HepG2 (cell line): ENCODE measurements at places on chromosomes 3 and 15.
A peak's percentile ranks its signal among the peaks of the same experiment; 100 is the strongest.

DNA sequence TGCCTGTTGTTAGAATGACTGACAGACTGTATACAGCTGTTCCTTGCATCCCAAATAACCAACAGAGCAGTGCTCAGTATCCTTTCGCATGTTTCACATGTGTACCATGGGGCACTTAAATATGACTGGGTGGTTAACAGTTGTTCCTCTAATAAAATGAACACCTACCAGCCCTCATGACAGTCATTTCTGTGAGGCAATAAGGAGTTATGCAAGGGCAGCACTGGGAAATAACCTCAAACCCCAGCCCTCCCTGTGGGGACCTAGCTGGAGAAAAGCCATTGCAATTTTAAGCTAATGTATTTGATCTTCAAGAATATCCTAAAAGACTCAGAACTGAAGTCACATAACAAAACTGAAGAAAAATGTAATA lies 7.3 kb downstream of the RFT1 start:
- no peak for DNase-seq

DNA sequence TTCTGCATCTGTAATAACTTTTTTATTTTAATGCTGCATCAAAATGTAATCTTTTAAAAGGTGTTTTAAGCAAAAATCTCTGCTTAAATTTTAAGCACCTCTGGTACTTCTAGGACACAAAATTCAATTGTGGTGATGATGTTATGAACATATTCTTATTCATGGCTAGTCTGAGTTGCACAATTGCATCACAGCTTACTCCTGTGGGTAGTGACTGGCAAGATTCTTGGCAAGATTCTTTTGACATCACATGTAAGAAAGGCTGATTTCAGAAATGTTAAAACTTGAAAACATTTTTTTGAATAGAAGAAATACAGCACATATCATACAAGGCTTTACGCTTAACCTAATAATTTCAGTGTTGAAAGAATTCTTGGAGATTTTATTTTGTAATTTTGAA lies 35.7 kb downstream of the IQCH start:
- no peak for DNase-seq

- DNase-seq, result no peak
Observed at GRCh38 chr3:42546691-42547213, 35.0 kb downstream of the SEC22C start.

DNA sequence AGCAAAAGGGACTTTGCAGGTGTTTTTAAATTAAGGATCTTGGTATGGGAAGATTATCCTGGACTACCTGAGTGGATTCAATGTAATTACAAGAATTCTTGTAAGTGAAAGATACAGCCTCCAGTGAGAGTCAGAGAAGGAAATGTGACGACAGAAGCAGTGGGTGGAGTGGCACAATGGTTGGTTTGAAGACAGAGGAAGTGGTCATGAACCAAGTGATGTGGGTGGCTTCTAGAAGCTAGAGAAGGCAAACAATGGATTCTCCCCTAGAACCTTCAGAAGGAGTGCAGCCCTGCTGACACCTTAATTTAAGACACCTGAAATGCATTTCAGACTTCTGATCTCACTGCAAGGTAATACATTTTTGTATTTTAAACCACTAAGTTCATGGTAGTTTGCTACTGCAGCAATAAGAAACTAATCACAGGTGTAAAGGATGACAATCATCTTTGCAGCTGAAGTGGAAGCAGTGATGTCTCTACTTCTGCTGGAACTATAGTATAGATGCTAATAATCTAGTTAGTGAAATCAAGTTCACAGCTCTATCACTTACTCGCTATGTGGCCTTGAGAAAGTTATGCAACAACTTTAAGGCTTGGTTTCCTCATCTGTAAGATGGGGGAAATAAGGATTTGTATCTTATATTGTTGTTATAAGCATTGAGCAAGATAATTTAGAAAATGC lies 403.4 kb upstream of the SUCLG2 start:
- DNase-seq, result no peak

GRCh38 chr3:172305552-172305951 lies 142.7 kb downstream of the GHSR start:
- peak; percentile 72 for DNase-seq

GRCh38 chr3:120780977-120781376 lies 38.4 kb downstream of the GTF2E1 start:
- no peak for DNase-seq

DNA sequence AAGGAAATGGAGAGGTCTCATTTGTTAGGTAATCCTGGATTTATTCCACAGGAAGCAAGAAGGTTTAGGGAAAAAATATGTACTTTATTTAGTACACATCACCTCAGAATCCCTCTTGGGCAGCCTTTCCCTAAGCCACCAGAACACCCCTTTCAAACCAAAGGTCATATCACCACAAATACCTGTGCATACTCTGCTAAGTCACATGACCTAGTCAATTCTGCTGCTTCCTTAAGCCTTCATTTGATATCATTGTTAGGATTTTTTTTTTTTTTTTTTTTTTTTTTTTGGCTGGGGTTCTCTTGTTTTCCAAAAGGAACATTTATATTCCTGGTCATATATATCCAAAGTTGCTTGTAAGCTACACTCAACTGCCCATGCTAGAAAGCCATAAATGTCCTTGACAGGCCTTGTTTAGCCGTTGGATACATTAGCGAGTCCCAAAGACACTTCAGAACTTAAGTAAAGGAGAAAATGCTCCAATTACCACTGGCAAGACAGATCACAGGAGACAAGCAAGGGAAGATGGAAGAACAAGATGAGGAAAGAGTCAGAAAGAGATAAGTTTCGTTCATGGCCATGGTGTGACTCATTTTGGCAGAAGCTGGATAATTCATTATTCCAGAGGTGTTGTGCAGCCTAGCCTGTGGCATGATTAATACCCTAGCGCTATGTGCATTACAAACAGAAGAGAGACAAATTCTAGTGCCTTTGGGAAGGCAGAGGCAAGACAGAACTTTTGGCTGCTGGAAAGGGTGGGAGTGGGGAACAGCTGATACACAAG lies 155.6 kb upstream of the SLC2A2 start:
- DNase-seq, result no peak

DNA sequence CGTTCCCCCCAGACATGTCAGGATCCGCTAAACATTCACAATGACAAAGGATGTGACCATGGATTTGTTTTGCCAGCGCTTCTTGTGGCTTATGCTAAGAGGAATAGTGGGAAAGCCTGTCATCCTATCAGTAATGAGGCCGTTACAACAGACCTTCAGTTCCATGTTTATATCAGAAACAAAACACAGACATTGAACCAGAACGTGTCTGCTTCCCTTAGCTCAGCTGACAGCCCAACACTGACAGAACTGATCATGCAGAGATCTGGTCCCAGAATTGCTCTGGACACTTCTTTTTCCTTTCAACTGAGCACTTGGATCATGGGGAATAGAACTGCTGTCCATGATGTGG lies 58.3 kb upstream of the MYZAP start:
- DNase-seq, result no peak
